ENCODE measurements at places on chromosomes 7 and 10.

DNA sequence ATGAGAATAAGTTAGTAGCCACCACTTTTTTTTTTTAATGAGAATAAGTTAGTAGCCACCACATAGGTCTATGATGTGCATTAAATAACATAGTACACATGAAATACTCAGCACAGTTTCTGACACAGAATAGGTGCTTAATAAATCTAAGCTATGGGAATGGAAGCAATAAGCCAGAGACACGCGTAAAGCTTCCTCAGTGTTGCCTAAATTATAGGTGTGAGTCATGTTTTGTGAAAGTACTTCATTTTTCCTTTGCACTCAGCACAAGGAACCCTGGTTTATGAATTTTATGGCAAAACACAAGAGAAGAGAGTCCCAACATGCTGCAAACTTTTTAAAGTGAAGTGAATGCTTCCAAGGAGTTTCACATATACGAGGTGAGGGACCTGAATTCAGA is 267.4 kb downstream of the RNLS start:
- DNase-seq: no peak

DNA sequence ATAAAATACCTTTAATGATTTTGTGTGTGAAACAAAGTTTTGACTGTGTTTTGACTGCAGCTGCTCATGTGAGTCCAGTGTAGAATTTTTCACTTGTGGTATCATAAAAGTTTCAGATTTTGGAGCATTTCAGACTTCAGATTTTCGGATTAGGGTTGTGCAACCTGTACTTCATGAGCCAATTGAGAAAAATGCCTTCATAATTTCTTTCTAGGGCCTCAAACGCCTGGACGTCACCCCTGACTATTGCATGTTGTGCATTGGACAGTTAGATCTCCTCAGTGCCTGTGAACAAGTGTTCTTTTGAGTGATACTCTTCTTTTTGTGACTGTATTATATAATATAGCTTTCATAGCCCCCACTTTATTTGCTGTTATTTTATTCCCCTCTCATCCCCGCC is 161.1 kb downstream of the AUTS2 start:
- DNase-seq: no peak

- DNase-seq: no peak
Measured at GRCh38 chr10:50567384-50567783, 56.4 kb downstream of the SGMS1 start.

DNA sequence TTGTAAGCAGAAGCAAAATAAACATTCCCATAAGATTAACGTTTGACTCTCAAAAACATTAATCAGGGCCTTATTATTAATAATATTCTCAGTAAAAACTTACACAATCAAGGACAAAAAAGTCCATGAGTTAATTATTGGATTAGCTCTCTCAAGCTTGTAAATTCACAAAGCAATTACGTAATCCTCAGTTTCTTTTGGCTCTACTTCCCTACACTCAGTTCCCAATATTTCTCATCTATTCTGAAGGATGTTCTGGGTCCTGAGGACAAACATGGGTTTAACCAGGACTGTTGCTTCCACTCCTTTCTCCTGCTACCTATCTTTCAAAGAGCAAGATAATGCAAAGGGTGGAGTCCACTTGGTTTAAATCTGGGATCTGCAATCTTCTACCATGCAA is 15.1 kb downstream of the FBXL13 start:
- no peak for DNase-seq

GRCh38 chr10:112059220-112059619 is 124.3 kb downstream of the GPAM start:
- DNase-seq: no peak

DNA sequence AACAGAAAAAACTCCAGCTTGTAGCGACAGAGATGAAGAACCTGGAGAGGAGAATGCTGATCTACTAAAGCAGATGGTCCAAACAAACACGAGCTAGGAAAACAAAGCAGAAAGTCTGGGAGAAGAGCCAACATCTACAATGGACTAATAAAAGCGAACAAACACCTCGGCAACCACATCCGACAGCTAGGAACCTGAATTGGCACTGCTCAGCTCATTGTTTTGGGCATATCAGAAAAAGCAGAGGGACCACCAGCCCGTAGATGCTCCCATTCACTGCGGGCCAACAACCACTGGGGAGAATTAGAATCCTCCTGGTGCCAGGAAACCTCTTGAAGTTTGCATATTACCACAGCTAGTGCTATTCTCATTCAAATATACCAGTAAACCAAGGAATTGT is 204.7 kb downstream of the NXPH1 start:
- no peak for DNase-seq

GRCh38 chr10:132538790-132539421 is 1.3 kb downstream of the INPP5A start:
- peak; percentile 64 for DNase-seq

- DNase-seq: no peak
Measured at GRCh38 chr10:33507662-33508425, 173.4 kb upstream of the NRP1 start.

- DNase-seq: no peak
Measured at GRCh38 chr10:76278811-76279460, 847.5 kb downstream of the LRMDA start.

DNA sequence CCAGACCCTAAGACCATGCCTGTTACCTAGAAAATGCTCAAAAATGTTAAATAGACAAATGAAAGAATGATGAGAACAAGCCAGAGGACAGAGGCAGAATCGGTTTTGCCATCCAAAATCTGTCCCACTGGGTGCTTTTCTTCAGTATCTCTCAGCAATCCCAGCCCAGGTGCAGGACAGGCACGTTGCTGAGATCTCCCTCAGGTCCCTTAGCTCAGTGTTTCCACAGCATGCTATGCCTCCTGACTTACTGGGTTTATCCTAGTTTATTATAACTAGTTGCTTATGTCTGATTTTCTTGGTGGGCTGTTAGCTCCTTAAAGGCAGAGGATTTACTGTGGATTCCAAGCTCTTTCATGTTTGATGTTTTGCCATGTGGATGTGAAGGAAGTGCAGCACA is 20.3 kb downstream of the CPED1 start:
- no peak for DNase-seq

DNA sequence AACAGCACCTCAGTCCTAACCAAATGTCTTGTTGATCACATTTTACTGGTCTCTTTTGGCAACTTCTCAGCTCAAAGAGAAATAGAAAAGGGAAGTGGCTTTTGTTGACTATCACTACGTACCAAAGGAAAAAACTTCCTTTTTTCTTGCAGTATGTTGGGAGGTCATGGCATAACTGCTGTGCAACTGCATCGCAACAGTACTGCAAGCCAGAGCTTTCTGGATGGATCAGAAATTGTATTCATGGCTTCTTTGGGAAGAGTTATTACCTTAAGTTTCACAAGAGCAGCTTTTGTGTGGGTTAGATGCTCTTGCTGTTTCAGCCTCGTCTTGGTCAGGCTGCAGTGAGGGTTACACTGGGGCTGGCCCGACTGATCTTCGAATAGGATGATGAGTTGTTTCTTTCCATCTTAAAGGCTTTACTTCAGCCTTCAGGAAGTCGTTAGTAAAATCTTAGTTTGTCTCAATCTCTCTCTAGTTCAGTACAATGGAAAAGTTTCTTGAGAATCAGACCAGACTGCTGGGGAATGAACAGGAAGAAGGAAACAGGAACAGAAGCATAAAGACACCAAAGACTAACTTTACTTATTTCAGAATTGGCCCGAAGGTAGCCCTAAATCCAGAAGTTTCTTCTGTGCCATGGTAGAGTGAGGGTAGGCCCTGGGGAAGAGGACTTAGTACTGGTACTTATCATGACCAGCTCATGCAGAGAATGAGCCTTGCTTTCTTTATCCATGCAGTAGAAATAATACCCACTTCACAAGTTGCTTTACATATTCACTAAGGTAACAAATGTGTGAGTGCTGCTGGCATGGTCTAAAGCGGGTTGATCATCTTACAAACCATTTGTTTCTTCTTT is 153.6 kb downstream of the CELF2 start:
- no peak for DNase-seq

DNA sequence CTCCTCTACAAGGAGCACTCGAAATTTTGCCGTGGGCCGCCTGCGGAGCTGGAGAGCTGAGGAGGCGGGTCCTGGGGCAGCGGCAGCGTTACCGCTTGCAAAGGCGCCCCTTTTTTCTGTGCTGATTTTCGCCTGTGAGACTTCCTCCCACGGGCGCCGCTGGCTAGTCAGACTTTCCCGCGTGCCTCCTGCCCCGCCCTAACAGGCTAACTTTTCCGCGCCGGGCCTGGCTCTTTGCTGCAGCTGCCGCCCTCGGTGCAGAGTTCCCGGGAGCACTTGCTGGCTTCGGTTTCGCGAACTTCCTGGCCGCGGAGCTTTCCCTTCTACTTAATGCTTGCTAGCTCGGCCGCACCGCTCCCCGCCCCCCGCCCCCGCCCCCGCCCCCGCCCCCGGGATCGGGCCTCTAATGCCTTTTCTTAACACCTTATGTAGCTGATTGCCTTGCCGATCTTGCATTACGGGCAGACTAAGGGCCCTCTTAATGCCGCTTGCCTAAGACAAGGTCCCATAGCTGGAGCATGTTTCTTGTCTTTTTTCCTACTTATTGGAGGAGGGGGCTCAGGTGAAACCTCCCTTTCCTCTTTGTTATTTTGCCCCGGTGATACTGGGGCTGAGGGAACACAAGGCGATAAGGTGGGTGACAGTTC is 37.9 kb upstream of the RASGEF1A start:
- DNase-seq: peak; percentile 79

- no peak for DNase-seq
Measured at GRCh38 chr7:46746695-46747687, 825.9 kb upstream of the IGFBP3 start.

Data from suprapubic skin (tissue), 4 donors.